ENCODE measurements at places on chromosomes 4 and X.

DNA sequence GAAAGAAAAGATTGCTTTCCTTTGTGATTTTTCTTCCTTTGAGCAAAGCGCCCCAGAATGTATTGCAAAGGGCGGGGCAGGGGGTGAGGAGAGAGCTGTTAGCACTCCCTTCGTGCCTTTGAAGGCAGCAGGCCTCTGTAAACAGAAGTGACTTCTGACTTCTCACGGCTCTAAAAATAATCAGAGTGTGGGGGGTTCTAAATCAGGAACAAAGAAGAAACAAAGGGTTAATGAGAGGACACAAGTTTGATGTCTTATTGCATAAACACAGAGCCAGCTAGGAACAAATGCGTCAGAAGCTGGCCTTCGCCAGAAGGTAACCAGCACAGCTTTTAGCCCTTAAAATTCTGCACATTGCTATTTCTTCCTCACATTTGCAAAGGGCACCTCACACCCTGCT lies 626.2 kb downstream of the MID1IP1 start:
- no peak for DNase-seq

DNA sequence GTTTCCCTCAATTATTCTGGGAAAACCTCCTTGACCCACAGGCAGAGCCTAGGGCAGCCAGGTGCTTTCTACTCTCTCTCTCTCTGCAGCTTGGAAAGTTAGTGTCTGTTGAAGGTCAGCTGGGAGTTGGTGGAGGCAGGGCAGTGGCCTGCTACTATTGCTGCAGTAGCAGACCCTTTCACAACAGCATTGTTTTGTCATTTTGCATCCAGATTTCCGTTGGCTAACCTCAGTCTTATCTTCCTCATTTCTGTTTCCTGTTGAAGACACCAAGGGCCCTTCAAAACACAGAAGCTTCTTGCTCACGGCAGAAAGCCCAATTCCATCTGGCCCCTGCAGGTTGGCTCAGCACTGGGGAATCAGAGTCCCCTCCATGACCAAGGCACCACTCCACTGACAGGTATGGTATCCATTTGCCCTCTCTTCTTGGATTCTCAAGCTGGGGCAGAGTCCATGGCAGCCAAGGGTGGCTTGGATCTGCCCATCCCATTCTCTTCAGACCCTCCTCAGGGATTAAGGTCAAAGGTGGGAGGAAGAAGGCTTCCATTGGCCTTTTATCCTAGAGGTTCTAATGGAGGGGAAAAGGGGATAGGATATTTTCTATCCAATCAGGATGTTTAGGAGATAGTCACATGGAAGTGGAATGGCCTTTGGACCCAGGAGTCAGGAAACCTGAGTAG lies 24.6 kb downstream of the VSIG4 start:
- DNase-seq, result no peak

DNA sequence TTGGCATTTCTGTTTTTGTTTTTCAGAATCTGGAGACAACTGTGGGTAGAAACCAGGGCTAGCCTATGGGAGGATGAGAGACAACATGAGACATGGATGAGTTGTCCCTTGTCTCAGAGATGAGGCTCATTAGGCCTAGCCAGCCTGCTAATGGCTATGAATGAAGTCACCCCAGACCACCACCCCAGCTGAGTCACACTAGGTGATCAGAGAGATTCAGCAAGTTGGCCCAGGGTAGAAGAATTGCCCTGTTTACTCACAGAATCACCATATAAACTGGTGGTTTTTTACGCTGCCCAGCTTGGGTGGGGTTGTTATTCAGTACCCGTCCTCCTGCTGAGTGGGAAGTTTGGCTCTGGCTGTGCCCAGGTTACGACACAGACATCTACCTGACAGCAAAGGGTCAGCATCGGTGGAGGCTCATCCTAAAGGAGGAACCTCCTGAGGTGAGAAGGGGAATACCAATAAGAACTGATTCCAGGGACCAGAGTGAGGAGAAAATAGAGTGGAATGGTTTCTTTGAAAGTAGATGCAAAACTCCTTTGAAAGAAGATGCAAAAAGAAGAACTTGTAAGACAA lies 17.2 kb upstream of the ARSJ start:
- no peak for DNase-seq

GRCh38 chr4:125832161-125832560 lies 517.4 kb downstream of the FAT4 start:
- DNase-seq, result no peak

GRCh38 chr4:118367361-118367760 lies 14.6 kb upstream of the PRSS12 start:
- DNase-seq, result no peak

DNA sequence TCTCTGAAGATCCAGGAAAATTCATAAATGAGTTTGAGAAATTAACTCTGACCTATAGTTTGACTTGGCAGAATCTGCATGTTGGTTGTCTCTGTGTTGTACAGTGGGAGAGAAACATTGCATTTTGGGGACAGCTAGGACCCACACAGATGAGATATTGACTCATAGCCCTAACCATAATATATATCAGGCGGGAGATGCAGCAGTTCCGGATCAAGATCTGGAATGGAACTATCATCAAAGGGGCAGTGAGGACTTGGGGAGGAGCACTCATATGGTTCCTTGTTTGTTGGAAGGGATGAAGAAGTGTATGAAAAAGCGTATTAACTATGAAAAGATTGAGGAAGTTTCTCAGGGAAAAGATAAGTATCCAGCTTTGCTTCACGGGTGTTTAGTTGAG lies 14.0 kb downstream of the CXCL2 start:
- DNase-seq, result no peak

- no peak for DNase-seq
Observed at GRCh38 chrX:109959356-109959871, 43.5 kb upstream of the TMEM164 start.

- DNase-seq, result no peak
Observed at GRCh38 chrX:13659063-13659462, 6.1 kb downstream of the TCEANC start.

GRCh38 chrX:154806837-154807501 lies 1.7 kb upstream of the MPP1 start:
- DNase-seq, result no peak

- no peak for DNase-seq
Observed at GRCh38 chr4:102061133-102061532, 270.6 kb downstream of the BANK1 start.

DNA sequence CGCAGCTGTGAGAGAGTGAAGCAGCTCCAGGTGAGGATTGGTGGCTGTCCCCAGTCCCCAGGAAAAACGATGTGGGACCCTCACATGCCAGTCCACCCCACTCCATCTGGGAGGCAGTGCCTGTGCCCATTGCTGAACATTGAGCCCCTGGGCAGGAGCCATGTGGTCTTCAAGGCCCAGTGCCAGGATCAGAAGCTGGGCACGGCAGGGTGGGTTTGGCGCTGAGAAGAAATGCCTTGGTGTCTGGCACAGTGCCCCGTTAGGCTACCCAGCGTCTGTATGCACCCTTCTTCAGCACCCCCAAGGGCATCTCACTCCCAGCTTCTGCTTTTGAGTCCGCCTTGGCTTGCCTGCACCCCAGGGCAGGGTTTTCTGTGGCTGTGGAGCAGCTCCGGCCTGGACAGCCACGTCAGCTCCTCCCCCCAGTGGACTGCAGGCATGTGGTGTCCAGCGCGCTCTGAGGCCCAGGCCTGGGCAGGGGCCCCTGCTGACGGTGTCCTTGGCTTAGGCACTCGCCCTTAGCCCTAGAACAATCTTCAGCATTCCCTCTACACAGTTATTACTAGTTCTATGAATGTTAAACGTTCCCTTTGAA lies 28.6 kb downstream of the RGS12 start:
- DNase-seq, result no peak

DNA sequence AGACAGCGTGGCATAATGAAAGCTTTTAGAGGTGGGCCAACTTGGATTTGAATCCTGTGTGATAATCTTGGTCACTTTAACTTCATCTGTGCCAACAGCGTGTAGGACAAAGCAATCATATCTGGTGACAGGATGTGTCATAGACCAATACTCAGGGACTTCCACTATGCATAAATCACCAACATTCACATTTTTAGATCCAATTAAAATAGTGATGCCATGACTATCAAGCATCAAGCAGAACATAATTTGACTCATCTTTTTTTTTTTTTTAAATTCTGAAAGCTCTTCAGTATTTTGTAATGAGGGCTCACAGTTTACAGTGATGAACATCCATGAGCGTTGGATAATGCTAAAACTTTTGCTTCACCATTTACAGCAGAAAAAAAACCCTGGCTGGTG lies 27.3 kb upstream of the RAPGEF2 start:
- DNase-seq, result no peak

GRCh38 chr4:129164243-129164642 lies 68.3 kb downstream of the C4orf33 start:
- DNase-seq, result no peak

DNA sequence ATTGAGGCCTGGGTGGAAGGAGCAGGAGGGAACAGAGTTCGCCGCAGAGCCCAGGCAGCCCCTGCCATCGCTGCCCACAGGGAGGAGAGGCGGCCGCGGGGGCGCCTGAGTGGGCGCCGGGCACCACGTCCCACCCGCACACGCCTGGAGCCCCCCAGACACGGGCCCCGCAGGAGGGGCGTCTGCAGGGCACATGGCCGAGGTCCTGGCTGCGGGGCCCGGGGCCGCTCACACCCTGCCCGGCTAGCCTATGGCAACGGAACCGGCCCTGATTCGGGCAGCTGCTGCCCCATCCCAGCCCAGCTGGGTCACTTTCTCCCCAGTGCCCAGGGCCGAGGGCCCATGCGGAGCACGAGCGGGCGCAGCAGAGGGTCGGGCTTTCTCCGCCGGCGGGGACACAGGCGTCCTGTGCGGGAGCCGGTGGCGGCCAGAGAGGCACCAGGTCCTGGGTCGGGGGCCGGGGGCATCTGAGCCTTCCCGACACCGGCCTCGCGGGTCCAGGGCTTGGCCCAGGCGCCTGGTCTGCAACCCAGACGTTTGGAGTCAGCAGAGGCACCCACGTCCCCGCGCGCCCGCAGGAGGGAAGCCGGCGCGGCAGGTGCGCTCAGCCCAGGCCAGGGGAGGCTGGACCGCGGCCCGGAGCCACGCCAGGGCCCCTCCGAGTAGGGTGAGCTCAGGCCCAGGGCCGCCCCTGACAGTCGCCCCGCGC lies 91.2 kb downstream of the FAM53A start:
- no peak for DNase-seq

- DNase-seq, result peak; percentile 53
Observed at GRCh38 chrX:139204898-139205667, 325.5 kb upstream of the F9 start.

DNA sequence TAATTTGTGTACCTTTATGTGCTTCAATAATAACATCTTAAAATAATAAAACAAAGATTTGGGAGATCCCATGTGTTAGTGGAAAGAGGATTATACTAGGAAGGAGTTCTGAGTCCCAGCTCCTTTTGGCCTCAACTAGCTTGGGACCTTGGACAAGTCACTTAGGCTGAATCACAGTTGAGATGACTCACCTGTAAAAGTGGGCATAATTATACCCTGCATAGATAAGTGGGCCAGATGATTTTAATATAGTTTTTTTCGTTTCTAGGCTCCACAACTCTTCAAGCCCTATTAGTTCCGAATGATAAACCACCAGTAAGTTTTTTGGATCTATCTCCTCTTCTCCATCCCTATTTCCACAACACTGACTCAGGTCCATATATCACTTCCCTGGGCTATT lies 131.8 kb downstream of the ENOX2 start:
- no peak for DNase-seq

DNA sequence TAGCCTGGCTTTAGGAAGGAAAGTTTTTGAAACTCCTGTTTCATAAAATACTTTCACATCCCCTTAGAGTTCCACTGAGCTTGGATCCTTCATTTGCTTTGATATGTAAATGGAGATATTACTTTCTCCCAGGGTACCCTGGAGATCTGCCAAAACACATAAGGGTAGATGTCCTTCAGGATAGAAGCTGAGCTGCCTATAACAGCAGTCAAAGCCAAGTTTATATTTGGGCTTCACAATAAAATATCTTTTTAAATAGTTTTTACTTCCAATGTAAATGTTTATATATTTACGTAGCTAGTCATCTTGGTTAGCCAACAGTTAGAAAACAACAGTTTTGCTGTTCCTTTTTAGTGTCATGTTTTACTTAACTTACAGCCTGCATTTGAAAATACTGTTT lies 742.3 kb upstream of the POU3F4 start:
- DNase-seq, result no peak

DNA sequence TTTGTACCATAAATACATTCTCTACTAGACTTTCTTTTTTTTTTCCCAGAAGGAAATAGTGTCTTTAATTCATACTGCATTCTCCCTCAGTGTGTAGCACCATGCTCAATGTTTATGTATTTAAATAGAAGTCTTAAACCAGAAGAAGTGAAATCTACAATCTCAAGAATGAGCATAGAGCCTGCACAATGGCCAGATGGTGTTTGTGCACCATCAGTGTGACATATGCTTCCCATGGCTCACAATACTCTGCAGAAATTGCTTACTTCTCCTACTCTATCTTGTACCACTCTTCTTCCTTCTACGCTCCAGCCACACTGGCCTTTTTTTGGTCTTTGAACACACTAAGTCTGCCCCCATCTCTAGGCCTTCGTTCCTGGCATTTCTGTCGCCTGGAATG lies 2.6 kb upstream of the DOCK11 start:
- no peak for DNase-seq

- DNase-seq, result peak; percentile 67
Observed at GRCh38 chrX:132592880-132593279, 104.0 kb upstream of the MBNL3 start.

DNA sequence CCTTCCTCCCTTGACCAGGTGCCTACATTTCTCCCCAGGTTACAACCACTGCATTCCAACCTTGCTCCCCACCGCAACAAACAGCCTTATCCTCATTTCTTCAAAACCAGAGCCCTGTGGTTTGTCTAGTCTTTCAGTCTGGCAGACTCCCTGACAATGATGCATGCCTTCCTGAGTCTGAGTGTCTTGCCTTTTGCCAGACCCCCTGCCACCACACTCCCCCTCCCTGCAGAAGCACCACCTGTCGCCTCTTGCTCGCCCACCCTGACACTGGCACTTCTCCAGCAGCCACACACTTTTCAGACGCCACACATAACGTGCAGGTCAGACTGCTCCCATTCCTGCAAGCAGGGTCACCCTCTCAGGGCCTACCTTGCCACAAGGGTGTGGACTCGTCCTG lies 349.2 kb upstream of the NOCT start:
- no peak for DNase-seq

DNA sequence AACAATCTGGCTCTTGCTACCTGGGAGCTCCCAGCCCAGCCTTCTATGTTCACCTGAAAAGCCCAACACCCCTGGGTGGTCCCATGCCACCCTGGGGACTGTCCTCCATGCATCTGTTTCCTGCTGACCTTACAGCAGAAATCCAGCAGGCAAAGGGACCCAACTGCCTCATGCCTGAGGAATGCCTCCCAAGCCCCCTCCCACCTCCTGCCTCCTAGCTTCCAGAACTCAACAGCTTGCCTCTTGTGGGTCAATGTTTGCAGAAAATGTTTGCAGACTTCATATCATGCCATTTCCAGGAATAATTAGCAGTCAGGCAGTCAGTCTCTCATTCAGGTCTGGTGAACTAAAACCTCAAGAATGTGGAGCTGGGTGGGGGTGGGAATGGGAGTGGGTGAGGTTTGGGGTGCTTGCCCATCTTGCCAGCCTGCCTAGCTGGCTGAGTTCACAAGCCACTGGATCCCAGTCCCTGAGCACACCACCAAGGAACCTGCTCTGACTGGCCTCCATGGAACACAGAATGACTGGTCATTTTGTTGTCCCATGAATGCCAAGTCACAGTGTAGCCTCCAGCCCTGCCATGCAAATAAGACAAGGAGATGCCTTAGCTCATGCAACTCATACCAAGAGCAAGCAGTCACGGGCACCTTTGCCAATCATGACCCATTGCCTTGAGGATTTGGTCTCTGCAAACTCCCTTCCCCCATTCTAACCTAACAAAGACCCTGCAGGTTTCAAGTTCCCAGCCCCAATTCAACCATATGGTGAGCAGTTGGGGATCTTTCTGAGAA lies 12.1 kb upstream of the PLAC1 start:
- DNase-seq, result no peak

GRCh38 chrX:113675278-113675677 lies 834.6 kb upstream of the AMOT start:
- DNase-seq, result no peak

Data from DMS153 (cell line).